ENCODE measurements at places on chromosomes 2 and 18. TPM values are rescaled to one million over a fixed set of nuclear protein-coding genes. Genes with fewer than 3 reads are reported as not detected.

DNA sequence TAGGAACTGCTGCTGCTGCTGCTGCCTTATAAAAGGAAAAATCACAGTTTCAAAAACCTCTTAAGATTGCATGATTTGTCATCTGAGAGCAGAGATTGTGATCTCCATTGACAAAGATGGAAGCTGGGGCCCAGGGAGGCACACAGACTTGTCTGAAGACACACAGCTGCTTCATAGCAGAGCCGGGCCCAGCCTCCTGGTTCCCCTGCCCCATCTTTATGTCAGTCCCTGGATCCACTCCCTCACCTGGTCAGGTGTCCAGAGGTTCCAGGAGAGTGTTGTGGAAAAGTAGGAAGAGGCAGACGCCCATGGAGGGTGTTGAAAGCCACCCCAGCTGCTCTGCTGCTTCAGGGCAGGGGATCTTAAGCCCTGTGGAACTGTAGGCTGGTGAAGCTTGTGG, 20.0 kb downstream of the STEAP3 start:
- no peak for DNase-seq

Gene ABCG5
- polyA plus RNA-seq: not detected

DNA sequence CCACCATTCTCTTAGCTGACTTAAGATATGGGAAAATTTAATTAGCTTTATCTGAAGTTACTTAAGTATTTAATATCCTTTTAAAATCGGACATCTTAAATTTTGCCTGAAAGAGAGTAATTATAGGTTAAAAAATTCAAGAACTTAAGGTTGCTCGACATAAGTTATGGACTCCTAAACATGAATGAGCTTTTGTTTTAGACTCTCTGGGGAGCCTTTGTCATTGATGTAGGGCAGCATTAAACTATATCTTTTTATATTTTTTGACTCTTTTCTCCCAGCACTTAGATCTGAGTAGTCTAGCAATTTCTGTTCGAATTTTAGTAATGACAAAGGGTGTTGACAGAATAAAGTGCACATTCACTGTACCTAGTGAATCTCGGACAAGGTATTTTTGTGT, 4.7 kb downstream of the PHLPP1 start:
- DNase-seq: no peak

Gene PPM1B
- polyA plus RNA-seq: 8.2 TPM

DNA sequence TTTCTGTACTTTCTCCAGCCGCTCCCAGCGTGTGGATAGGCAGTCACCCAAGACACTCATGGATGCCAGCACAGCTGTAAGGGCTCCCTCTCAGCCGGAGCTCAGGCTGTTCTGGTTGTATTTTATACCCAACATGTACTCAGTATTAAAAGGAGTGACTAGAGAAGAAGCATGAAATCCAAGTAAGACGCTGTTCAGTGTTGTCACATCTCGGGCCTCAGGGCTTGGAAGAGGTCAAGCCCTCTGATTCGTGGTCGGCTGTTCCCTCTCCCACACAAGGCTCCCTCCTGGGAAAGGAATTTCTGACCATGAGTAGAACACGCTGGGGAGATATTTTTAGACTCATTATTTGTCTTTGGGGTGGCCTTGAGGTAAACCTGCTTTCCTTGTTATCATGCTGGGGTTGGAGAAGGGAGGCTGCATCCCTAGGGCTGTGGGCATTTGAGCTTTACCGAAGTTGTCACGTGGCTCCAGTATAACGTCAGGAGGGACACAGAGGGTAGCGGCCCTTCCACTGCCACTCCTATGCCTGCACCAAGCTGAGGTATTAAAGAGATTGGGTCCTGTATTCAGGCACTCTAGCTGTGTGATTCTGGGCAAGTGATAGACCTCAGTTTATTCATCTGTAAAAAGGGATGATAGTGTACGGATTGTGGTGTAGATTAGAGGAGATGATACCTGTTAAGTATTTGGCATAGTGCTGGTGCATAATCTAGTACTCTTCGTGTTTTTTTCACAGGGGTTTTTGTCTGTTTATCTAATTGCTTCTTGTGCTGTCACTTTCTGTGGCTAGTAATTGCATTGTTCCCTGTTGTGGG, 34.1 kb downstream of the HK2 start:
- peak; percentile 89 for DNase-seq

DNA sequence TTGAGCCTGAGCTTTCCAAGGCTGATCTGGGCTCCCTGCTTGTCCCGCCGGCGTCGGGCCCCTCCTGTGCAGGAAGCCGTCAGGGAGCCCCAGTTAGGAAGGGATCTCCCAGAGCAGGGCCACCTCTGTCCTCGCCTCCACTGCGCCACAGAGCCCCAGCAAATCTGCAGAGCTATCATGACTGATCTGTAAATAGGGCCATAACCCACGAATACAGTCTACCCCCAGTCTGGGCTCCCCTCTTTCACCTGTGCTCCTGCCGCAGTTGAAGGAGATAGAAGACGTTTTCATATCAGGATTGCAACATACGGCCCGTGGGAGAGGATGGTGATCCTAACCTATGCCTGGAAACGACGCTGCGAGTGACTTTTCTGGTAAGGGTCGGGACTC, 138.7 kb downstream of the PTGR3 start:
- DNase-seq: no peak

Measured in BJ (cell line).